NCI-H2171 (cell line): ENCODE measurements at places on chromosomes 12 and 14.

- DNase-seq, result peak; percentile 24
Observed at GRCh38 chr12:117564881-117565280, 203.5 kb upstream of the NOS1 start.

DNA sequence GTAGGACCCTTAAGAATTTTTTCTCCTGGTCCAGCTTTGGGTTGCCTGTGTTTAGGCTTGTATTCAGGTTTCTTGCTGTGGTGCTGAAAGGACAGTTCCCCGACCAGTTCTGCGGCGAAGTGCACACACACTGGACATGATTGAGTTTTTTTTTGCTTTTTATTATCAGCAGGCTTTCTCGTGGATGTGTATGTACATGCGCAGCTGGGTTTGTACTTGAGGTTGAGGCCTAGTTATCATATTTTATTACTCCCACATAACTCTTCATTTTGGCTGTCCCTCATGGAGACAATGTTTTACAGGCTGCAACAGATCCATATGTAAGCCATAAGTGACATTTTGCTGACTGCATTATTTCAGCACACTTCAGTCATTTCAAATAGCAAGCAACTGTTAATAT, 2.5 kb downstream of the SCN8A start:
- no peak for DNase-seq

GRCh38 chr14:75418850-75419768, 8.7 kb upstream of the JDP2 start:
- no peak for DNase-seq

DNA sequence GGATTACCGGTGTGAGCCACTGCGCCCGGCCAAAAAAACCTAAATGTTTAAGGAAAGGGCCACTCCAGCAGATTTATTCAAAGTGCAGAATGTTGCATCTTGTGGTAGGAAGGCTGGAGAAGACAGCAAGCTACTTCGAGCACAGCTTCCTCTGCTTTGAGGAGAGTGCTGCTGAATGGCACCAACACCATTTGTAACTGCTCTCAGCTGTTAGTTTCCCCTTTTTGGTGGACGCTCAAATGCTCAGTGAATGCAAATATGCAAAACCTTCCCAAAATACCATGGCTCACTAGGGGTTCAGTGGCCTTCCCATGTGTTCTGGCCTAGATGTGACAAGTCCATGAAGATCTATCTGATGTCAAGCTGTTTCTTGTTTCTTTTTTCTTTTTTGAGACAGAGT, 2.9 kb upstream of the TDRD9 start:
- DNase-seq, result no peak

DNA sequence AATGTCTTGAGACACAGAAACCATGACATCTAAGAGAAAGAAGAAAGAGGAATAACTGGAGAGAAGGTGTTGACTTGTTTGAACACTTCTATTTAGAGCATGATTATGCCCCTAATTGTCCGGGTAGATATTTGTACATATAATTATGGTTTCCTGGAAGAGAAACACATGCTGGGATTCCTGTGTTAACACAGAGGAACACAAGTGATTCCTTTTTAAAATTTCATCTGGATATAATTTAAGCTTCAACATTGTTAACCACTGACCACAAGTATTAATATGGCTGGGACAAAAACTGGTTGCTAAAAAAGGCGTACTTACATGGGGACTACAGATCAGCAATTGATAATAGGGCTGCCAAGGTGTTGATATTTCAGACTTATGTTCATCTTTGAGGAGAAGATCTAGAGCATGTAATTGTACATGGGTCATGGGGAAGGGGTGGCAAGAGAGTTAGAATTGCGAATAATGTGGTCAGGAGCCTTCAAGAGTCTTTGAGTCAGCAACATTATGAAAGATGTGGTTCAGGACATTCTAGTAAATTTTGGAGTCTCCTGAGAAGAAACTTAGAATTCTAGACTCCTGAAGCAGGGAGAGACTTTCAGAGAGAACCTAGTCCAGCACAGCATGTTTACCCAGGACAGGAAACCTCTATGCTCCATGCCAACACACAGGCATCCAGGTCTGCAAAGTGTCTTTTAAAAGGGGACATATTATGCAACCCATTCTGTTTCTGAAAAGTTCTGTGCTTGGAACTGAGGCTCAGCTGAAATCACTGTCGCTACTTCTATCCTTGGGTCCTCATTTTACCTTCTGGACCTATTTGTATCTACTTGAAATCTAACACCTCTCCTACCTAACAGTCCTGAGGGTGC, 56.5 kb downstream of the SLC38A1 start:
- no peak for DNase-seq

DNA sequence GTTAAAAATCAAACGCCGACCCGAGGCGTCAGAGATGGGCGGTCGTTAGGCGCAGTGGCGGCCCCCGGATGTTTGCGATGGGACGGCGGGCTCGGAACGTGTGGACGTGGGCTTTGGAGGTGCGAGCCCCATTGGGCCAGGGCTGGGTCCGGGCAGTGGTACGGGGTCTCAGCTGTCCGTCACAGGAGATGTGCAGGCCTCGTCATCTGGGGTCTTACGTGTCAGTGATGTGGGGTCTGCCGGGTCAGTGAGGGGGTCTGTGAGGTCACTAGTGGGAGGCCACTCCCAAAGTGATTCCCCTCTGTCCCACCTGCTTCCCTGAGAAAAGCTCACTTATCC, 21.6 kb upstream of the CHFR start:
- no peak for DNase-seq

DNA sequence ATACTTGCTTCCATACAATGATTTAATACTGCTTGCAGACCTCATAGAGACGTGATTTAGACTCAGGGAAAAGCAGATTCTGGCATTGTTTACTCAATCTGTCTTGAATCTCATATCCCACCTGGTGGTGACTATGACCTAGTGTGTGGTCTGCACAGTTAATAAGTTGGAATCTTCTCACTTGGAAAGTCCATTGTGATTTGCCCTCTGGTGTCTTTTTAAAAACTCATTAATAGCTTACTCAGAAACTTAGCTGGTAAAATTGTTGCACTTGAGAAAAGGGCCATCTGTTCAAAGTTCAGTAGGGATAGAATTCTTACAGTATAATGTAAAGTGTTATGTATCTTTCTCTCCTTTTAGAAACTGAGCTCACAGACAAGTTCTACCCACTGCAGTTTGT, 106.0 kb downstream of the PELI2 start:
- DNase-seq, result peak; percentile 24

GRCh38 chr14:35403114-35403602, 1.4 kb downstream of the NFKBIA start:
- no peak for DNase-seq

DNA sequence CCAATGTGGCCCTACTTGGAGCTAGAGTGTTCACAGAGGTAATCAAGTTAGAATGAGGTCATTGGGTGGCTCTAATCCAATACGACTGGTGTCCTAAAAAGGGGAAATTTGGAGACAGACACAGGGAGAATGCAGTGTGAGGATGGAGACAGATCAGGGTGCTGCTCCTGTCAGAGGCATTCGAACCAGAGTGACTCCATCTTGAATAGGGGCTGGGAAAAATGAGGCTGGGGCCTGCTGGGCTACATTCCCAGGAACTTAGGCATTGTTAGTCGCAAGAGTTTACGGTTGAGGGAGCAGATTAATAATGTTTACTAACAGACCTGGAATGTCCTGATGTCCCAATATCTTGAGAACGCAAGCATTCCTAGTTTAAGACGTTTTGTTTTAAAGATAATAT, 20.2 kb downstream of the TNFAIP2 start:
- no peak for DNase-seq

- no peak for DNase-seq
Observed at GRCh38 chr14:85607651-85608081, 77.7 kb downstream of the FLRT2 start.

- DNase-seq, result no peak
Observed at GRCh38 chr14:89058697-89059096, 234.2 kb downstream of the TTC8 start.

DNA sequence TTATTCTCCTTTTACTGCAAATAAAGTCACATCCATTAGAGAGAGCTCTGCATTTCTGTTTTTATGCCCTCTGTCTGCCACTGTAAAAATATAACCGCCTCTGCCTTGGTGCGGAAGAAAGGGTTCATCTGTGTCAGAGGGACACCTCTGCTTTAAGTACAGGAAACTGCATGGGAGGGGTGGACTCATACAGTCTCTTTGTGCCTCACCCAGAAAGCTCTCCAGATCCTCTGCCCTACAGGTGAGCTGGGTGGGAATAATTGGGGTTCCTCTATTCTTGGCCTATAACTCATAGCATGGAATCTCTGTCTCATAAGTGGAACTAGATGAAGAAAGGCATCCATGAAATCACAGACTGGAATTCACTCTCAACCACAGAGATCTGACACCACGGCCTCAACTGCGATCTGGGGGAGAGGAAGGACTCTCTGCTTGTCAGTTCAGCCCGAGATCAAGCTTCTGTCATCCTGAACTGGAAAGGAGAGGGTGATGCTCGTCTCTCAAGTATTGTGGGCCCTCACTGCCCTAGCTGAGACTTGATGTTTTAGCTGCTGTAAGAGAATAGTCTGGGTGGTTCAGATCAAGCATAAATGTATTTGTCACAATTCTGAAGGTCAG, 702.3 kb downstream of the TMEM121 start:
- no peak for DNase-seq

GRCh38 chr12:65098364-65098763, 22.7 kb downstream of the WIF1 start:
- no peak for DNase-seq

DNA sequence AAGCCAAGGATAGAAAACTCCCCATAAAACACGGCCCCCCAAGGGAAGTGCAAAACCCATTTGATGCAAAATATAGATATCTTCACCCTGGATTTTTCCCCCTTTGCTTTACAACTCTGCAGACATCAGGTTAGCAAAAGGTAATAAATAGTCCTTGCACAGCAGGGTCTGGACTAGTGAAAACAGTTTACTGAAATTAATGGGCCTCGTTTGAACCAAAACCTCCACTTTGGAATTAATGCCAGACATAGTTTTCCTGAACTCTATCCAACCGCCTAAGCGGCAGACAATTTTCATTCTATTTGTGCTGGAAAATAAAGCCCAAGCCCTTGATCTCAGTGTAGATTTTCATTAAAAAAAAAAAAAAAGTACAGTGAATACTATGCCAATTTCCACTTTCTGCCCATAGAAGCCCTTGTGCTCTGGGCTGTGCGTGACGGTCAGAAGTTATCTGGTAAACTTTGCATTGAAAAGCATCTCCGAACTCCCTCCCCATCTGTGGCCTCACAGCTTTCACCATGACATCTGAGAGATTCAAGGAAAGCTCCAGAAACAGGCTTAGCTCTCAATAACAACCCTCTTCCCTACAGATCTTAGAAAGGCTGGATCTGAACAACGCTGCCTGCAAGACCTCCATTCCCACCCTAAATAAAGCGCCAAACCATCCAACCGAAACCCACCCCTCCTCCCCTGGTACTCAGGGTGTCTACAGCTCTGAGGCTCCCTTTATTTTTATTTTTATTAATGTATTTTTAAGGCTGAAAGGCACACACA, 11.0 kb upstream of the IRF2BPL start:
- no peak for DNase-seq

- no peak for DNase-seq
Observed at GRCh38 chr12:28536088-28536487, 345.8 kb downstream of the CCDC91 start.

GRCh38 chr12:77925536-77926108, 94.9 kb downstream of the NAV3 start:
- peak; percentile 92 for DNase-seq

DNA sequence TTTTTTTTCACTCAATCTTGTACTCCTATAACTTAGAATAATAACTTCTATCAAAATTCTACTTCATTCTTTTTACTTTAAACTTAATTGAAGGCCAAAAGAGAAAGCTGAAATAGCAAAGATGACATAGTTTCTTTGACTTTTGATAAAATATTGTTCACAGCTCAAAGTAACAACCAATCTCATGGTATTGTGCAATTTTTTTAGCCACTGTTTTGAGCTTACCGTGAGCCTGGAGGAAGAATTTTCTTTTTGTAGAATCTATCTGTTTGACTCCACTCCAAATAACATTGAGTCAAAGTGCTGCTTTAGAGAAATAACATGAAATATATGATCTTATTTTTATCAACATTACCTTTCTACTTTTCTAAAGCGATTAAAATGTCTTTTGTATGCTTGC, 903.9 kb upstream of the FOXG1 start:
- DNase-seq, result no peak

DNA sequence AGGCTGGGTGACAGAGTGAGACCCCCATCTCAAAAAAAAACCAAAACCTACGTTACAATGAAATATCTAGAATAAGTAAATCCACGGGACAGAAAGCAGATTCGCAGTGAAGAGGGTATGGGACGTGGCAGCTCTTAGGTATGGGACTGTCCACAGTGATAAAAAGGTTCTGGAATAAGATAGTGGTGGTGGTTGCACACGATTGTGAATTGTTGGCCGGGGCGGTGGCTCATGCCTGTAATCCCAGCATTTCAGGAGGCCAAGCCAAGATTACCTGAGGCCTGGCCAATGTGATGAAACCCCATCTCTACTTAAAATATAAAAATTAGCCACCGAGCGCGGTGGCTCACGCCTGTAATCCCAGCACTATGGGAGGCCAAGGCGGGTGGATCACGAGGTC, 76.3 kb downstream of the KDM2B start:
- no peak for DNase-seq

- DNase-seq, result no peak
Observed at GRCh38 chr14:95210699-95211098, 53.4 kb upstream of the DICER1 start.

GRCh38 chr12:104347374-104348075, 44.0 kb downstream of the EID3 start:
- DNase-seq, result no peak

GRCh38 chr12:65305346-65305950, 27.0 kb downstream of the MSRB3 start:
- no peak for DNase-seq

- peak; percentile 61 for DNase-seq
Observed at GRCh38 chr12:122021822-122022392, at the start of gene BCL7A. Gene BCL7A, plus strand, starts transcription at chr12:122021884. Its CDS starts 208 bp downstream, at chr12:122022092.

GRCh38 chr12:1529862-1530591, 64.4 kb downstream of the FBXL14 start:
- DNase-seq, result no peak

- DNase-seq, result no peak
Observed at GRCh38 chr12:45231515-45232145, 15.7 kb downstream of the ANO6 start.

- no peak for DNase-seq
Observed at GRCh38 chr12:109461846-109462756, 15.0 kb downstream of the KCTD10 start.
